ENCODE measurements at places on chromosomes 4 and X.

DNA sequence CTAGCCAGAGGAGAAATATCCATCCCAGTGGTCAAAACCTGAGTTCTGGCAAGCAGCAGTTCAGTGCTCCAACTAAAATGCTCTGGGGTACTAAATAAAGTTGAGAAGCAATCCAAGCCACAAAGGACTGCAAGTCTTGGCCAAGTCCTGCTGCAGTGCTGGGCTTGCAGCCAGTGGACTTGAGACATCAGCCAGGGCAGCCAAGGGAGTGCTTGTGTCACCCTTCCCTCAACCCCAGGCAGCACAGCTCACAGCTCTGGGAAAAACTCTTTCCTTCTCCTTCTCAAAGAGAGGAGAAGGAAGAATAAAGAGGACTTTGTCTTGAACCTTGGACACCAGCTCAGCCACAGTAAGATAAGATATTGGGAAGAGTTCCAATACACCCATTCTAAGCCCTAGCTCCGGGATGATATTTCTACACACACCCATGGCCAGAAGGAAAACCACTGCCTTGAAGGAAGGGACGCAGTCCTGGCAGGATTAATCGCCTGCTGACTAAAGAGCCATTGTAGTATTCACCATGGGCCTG is 99.8 kb downstream of the PTCHD1 start:
- DNase-seq: no peak

DNA sequence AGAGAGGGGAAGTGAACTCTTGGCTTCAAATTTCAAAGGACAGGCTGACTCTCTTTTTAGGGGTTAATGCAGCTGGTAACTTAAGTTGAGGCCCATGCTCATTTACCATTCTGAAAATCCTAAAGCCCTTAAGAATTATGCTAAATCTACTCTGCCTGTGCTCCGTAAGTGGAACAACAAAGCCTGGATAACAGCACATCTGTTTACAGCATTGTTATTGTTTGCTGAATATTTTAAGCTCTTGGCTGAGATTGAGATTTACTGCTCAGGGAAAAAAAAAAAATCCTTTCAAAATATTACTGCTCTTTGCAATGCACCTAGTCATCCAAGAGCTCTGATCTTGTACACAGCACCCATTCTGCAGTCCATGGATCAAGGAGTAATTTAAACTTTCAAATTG is 17.7 kb downstream of the PPP3CA start:
- DNase-seq: no peak

DNA sequence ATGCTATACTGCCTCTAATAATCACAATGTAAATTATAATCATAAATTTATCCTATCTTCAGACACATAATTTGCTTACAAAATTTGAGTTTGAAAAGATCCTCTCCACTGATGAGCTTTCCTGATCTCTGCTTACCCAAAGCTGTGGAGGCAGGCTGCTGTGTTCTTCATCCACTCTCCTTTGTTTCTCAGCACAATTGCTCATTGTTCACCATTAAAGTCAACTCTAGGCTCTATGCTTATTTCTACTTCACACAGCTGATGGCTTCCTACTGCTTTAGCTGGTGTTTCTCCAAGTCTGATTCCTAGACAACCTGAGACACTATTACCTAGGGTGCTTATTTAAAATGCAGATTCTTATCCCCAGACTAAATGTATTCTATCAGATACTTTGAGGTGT is 319.7 kb downstream of the PCDH18 start:
- DNase-seq: no peak

GRCh38 chr4:3512719-3513118 is 19.5 kb downstream of the LRPAP1 start:
- DNase-seq: no peak

GRCh38 chrX:110103344-110103743 is 100.4 kb downstream of the TMEM164 start:
- no peak for DNase-seq

DNA sequence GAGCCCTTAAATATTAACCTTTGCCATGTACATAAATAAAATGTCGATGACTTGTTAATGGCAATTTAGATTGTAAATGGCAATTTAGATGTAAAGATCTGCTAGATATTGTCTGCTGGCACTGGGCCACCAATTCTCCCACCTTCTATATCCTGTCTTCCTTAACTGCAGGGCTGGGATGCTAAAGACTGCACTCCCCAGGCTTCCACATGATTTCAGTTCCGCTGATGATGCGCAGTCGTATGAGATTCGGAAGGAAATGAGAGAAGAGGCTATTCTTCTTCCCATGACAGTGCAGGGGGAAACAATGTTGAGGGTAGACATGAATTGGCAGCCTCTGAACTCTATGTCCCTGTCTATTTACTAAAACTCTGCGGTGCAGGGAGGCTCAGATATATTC is 55.7 kb downstream of the PITX2 start:
- no peak for DNase-seq

- DNase-seq: no peak
Observed at GRCh38 chr4:139915037-139915436, 238.9 kb downstream of the MAML3 start.
